ENCODE measurements at places on chromosomes 1 and 21.

DNA sequence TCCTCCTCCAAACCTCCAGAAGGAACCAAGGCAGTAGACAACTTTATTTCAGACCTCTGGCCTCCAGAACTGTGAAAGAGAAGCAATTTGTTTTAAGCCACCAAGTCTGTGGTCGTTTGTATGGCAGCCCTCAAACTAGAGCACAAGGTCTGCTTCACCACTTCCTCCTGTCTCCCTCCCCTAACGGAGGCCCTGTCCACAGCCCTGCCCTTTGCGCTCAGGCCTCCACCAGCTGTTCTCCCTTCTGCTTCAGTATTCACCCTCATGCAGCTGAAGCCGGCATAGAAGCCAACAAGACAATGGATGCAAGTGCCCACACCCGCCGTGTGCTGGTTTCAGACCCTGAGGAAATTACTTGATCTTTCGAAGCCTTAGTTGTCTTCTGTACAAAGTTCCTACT is 364.1 kb downstream of the HHAT start:
- no peak for DNase-seq

- no peak for DNase-seq
Observed at GRCh38 chr1:119380983-119381662, 12.5 kb downstream of the HAO2 start.

DNA sequence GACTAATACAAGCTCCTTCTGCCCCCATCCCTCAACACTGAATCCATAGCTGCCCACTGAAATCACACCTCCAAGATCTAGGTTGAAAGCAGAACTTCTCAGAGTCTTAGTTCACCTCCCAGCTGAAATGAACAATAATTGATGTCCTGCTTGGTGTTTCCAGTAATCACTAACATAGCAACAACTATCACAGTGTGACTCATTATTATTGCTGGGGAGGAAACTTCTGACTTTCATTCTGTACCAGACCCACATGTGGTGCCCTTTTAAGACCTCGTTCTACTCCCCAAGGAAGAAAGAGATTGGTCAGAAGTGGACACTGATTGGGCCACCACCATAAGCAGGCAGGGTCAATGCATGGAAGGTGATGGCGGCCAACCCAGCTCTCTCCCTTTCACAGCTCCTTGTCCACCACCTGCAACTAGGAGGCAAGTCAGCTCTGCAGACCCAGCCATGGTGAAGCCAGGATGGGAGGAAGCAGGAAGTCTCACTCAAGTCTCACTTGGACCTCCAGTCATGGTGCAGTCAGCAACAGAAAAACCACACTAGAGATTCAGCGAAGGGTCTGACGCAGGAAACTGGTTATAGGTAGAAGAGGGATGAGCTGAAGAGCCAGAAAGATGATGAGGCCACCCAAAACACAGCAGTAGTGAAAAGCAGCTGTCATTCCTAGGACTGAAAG is 720.2 kb downstream of the PTPRU start:
- DNase-seq, result no peak

GRCh38 chr1:215345766-215346165 is 221.3 kb upstream of the KCTD3 start:
- DNase-seq, result no peak

GRCh38 chr1:205309741-205310140 is 11.8 kb downstream of the NUAK2 start:
- no peak for DNase-seq

- no peak for DNase-seq
Observed at GRCh38 chr1:196412326-196412725, 195.9 kb downstream of the KCNT2 start.

- DNase-seq, result no peak
Observed at GRCh38 chr1:158283965-158284364, 5.8 kb upstream of the CD1C start.

- peak; percentile 77 for DNase-seq
Observed at GRCh38 chr1:228455715-228456114, 31.5 kb upstream of the RNF187 start.

GRCh38 chr21:36749935-36750575 is 51.1 kb downstream of the SIM2 start:
- peak; percentile 6 for DNase-seq

GRCh38 chr1:156880473-156880872 is 13.0 kb upstream of the PEAR1 start:
- DNase-seq, result no peak

- DNase-seq, result no peak
Observed at GRCh38 chr1:186165303-186165702, 209.8 kb downstream of the TPR start.

DNA sequence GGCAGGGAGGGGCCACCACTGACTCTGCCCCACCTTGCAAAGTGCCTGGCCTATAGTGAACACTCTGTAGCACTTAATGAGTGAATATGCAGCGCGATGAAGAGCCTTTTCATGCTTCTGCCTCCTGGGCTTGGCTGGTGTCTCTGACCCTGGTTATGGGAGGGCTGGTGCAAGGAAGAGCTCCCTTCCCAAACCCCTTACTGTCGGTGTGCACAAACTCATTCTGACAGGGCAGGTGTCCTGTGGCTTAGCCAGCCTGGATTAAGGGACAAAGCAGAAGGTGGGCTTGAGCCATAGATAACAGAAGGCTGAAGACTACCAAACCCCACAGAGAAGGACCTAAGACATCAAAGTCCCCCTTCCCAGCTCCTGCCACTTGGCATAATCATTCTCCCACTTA is 2.0 kb upstream of the NCMAP start:
- DNase-seq, result no peak

DNA sequence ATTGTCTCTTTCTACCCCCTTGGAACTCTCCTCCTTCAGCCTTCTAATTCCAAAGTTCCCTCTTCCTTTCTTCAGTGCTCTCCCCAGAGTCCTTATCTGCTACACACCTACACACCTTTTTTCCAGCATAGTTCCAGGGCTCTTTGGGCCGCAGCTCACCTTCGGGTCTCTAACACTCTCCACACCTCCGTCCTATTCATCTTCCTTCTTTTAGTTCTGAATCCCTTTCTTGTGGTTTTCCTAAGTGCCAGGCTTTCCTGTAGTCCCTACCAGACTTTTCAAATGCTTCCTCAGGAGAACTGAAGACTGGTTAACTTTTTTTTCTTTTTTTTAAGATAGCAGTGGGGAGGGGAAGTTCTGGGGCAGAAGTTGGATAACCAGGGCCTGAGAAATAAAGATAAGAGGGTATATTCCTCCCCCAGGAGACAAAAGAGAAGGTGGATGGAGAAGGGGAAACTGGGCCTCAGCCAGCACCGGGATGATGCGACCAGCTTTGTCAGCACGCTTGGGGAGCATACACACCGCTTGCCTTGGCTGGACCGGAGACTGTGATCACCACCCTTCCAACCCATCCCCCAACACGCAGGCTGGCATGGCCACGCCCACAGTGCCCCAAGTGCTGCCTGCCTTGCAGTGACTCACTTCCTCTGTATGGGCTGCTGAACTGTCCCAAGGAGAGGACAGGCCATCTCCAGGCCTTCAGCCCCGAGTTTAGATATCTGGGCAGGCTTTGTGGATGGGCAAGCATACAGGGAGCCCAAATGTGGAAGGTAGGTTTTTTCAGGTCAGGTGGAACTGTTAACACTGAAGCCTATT is 2.5 kb upstream of the CERS2 start:
- DNase-seq, result peak; percentile 49

- DNase-seq, result no peak
Observed at GRCh38 chr1:1165485-1165884, 8.2 kb upstream of the TTLL10 start.
